Fibroblast of skin of left biceps (primary cell): ENCODE measurements at places on chromosomes 3 and 15.

DNA sequence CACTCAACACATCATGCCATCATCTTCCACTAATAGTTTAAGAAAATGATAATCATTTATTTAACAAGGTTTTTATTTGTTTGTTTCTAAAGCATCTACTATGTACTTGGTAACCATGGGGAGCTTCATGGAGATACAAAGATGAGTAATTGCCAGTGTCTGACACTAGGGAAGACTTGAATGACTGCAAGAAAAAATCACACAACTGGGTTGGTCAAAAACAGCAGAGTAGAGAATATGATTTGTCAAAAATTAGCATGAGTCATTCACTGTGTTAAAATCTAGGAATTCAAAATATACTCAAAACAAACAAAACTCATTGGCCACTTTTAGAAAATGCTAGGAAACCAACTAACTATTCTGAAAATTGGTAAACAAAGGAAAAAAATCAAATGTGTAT lies 6.3 kb downstream of the BNC1 start:
- DNase-seq = no peak

DNA sequence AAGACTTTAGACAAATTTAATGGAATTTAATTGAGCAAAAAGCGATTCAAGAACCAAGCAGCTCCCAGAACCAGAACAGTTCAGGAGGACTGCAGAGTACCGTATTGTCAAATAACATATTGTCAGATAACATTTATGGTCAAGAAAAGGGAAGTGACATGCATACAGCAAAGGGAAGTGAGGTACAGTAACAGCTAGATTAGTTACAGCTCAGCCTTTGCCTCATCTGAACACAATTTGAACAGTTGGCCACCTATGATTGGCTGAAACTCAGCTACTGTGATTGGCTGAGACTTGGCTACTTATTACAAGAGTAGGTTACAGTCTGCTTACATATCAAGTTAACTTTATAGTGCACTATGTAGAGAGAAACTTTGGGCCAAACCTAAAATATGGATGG lies 21.9 kb downstream of the ZFAND6 start:
- DNase-seq = no peak

DNA sequence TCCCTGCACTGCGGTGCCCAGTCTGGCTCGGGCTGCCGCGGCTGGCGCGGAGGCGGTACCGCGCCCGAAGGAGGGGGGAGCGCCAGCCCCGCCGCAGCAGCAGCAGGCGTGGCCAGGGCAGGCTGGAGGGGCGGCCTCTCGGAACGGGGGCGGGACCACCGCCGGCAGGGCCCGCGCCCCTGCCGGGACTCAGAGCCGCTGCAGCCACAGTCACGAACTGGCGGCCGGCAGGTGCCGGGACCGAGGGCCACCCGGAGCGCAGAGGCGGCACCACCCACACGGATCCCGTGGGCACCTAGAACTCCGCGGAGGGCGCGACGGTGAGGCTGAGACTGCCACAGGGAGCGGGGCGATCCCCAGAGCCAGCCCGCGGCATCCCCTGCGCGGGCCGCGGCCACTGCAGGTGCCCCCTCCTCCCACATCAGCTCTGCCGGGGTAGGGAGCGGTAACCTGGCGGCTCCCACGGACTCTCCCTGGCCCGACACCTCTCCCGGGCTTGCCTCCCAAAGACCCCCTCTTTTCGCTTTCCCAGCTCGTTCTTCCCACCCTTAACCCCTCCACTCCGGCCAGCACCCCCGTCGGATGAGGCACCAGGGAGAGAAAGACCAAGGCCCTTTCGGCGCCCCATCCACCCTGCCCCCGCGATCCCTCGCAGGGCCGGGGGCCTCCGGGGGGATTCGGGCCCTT lies at the start of gene VWA5B2:
Gene VWA5B2, plus strand, starts transcription at position 192 of the 687 bp plus-strand sequence. CDS start 944 bp downstream, outside the sequence.
- no peak for DNase-seq

DNA sequence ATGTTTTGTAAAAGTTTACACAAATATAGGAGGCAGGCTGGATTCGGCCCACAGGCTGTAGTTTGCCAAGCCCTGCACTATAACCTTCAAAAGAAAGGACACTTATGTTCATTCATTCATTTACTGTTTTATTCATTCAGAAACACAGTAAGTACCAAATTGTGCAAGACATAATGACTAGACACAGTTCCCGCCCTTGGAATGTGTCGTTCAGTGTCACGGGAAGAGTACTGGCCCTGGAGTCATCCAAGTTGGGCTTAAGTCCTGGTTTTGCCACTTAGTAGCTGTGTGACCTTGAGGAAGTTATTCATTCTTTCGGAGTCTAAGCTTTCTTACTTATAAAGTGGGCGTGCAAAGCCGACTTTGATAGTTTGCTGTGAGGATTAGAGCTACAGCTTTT lies 22.0 kb downstream of the COLQ start:
- DNase-seq = no peak

GRCh38 chr15:69763831-69764230 lies 311.2 kb downstream of the RPLP1 start:
- no peak for DNase-seq

GRCh38 chr3:118907909-118908308 lies 126.7 kb downstream of the IGSF11 start:
- no peak for DNase-seq

- DNase-seq = no peak
These were observed 51.5 kb downstream of the CFAP92 start for GRCh38 chr3:128942161-128942952.

DNA sequence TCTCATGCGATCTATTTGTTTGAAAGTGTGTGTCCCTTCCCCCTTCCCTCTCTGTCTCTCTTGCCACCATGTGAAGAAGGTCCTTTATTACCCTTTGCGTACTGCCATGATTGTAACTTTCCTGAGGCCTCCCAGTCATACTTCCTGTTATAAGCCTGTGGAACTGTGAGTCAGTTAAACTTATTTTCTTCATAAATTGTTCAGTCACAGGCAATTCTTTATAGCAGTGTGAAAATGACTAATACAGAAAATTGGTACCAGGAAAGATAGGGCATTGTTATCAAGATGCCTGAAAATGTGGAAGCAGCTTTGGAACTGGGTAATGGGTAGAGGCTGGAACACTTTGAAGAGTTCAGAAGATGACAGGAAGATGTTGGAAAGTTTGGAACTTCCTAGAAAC lies 743.7 kb upstream of the NECTIN3 start:
- no peak for DNase-seq

DNA sequence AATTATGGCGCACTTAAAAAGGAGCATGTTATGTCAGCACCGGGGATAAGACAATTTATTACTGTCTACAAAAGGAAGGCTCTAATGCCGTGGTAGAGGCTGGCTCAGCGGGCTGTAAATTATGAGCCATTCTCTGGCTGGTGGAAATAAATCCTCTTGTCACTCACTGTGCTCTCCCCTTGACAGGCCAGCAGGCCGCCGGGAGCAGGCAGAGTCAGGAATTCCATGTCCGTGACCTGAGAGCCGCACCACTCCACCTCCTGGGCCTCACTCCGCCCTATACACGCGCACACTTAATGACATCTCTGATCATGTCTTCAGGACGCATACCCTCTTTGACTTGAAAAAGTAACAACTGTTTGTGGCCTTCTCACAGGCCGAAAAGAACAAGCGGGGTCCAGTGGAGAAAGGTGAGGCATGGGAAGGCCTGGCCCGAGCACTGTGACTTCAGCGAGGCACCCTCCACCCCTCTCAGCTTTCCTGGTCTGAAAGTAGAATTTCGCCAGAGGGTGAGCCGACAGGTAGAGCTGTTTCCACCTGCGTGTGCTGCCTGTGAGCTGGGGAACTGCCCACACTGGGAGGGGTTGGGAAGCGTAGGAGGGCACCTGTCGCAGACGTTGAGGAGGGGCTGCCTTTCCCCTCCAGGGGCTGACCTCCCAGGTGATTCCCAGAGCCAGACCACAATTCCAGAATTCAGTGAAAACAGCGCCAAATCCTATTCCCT lies 13.2 kb upstream of the PCSK6 start:
- no peak for DNase-seq
